Kidney (tissue), 22 donors: ENCODE measurements at places on chromosomes 16 and 17. TPM values are rescaled to one million over a fixed set of nuclear protein-coding genes. Genes with fewer than 3 reads are reported as not detected.
A peak's percentile ranks its signal among the peaks of the same experiment; 100 is the strongest.

- DNase-seq, result no peak
Measured at GRCh38 chr17:63573634-63574033, 23.4 kb downstream of the DCAF7 start.

CHST5 gene
- polyA plus RNA-seq, result 0.28 TPM

ABCA3 gene
- polyA plus RNA-seq, result 5.5 TPM

DNA sequence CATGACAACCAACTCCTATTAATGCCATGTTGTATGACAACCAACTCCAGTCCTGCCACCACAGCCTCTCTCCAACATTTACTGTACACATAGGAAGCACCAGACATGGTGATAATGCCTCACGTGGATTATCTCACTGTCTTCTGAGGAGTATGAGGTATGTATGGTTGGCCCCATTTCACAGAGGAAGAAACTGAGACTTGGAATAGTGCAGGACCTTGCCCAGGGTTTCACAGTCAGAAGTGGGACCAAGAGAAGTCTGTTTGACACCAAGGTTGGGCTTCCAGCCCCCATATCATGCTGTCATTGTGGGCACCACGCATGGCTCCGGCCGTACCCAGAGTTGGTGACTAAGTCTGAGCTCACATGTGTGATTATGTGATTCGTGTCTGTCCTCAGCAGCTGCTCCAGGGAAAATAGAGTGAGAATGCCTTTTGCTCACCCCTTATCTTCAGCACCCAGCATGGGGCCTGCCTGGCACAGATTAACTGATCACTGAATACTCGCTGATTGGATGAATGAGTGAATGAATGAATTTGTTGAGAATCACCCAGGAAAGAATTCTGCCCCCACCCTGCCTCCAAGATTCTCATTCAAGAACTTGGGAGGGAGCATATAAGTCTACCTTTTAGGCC lies 204.1 kb upstream of the NLRP1 start:
- no peak for DNase-seq

PPP1R1B gene
- 22.9 TPM for polyA plus RNA-seq

GRCh38 chr17:37521821-37522220 lies 32.1 kb downstream of the DUSP14 start:
- DNase-seq, result no peak

DNA sequence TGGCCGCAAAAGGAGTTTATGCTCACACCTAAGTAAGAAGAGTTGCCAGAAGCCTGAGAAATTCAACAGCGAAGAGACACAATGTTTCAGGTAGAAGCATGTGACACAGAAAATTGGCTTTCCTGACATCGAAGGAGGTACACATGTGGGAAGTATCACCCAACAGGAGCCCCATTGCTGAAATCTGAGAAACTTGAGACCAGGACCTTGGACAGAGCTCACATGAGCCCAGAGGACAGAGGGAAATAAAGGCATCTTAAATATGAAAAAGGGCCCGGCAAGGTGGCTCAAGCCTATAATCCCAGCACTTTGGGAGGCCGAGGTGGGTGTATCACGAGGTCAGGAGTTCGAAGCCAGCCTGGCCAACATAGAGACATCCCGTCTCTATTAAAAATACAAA lies 304.1 kb upstream of the C16orf82 start:
- DNase-seq, result no peak

DNA sequence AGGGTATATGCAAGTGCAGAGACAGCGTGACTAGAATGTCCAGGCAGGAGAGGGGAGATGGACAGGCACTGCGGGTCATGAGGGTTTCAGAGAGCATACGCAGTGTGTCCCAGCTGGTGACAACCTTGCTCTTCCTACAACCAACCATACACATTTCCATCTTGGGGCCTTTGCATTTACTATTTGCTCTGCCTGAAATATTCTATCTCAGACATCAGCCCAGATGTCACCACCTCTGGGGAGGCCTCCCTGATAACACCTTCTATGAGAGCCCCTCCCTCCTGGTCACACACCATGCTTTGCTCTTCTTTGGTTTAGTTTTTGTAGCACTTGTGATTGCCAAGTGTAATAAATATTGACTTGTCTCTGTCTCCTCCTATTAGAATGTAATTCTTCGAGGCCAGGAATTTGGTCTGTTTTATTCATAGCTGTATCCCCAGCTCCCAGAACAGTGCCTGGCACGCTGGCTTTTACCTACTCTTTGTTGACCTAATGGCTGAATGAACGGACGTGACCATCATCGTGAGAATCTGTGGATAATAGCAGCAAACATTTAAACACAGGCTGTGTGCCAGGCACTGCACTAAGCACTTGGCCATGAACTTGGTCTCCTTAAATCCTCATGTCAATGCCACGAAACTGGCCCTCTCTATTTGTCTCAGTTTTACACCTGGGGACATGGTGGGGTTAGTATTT lies 51.9 kb downstream of the PLCG2 start:
- no peak for DNase-seq

GRCh38 chr17:66115246-66115645 lies 76.7 kb downstream of the CEP112 start:
- no peak for DNase-seq

HS3ST3A1 gene
- polyA plus RNA-seq, result 1.2 TPM

- DNase-seq, result peak; percentile 12
Measured at GRCh38 chr16:86011532-86011931, 112.6 kb downstream of the IRF8 start.

GRCh38 chr16:11136600-11136999 lies 119.4 kb downstream of the SOCS1 start:
- DNase-seq, result no peak

DNA sequence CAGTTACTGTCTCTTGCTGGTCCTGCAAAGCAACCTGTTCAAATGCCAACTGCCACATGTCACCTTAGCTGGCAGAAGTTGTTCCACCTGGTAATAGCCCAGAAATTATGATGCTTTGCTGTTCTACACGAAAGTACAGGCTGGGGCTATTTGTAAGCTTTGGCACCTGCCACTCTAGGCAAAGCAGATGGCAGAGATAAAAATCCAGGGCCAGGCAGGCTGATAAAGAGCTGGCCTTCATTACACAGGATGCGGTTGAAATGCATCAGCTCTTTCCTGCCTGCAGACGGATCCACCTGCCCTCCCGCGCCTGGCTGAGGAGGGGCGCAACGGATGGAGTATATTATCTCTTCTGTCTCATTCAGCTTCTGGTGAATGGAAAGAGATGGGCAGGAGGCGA lies 29.3 kb upstream of the KDM8 start:
- no peak for DNase-seq

GRCh38 chr16:797120-797420 lies 3.5 kb downstream of the GNG13 start:
- no peak for DNase-seq

SLC47A1 gene
- polyA plus RNA-seq, result 94.8 TPM

DNA sequence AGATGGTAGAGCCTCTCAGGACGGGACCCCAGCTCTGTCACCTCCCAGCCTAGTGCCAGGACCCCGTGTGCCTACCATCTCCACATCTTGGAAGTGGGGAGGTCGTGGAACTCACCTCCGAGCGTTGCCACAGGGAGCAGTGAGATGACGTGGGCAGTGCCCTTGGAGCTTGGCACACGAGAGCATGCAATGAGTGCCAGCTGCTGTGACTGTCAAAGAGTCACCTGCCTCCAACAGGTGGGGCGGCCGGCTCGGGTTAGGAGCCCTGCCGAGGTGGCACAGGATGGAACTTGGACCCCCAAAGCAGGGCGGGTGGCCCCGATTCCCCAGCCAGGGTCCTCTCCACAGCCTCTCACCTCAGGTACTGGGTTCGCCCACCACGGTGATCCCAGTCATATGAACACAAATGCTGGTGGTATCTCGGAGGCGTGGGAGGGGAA lies 5.5 kb downstream of the VPS4A start:
- DNase-seq, result no peak

ABCC12 gene
- polyA plus RNA-seq, result not detected

KCNH6 gene
- 4.8 TPM for polyA plus RNA-seq

GRCh38 chr17:39753514-39754160 lies 15.9 kb downstream of the GRB7 start:
- no peak for DNase-seq

CACNB1 gene
- polyA plus RNA-seq, result 1.4 TPM

PIPOX gene
- 78.0 TPM for polyA plus RNA-seq

EVPLL gene
- polyA plus RNA-seq, result 0.82 TPM

DNA sequence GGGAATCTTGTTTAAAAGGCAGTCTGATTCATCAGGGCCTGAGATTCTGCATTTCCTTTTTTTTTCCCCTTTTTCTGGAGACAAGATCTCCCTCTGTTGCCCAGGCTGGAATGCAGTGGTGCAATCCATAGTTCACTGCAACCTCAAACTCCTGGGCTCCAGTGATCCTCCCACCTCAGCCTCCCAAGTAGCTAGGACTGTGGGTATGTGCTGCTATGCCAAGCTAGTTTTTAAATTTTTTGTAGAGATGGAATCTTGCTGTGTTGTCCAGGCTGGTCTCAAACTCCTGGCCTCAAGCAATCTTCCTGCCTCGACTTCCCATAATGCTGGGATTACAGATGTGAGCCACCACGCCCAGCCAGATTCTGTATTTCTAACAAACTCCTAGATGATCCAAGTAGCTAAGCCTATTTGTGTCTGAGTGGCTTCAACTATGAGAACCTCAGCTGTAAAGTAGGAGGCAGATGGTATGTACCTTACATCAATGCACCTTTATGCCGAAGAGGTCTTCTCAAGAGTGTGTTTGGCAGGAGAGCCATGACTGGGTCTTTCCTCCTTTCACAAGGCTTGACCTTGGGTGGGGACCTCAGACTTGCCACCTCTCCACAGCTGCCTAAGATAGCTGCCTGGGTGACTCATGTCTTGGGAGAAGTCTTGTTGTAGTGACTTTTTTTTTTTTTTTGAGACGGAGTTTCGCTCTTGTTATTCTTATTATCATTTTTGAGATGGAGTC lies 10.9 kb downstream of the LDAF1 start:
- no peak for DNase-seq

DNA sequence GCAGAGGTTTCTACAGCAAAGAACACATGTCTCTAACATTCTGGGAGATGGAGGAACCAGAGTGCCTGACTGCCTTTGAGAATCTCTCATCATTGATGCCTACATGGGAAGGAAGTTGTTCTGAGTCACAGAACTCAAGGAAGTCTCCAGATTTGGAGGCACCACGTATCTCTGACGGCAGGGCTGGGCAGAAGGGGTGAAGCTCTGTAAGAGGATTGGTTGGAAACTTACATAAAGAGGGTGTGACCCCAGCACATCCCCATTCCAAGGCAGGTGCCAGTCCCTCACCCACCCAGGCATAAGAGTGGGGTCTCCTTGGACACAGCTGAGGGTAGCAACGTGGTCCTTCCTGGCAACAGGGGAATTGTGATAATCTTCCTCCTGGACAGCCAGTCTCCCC lies 17.4 kb downstream of the TNFRSF13B start:
- DNase-seq, result peak; percentile 6

GRCh38 chr17:50094243-50094752 lies 853 bp upstream of the PDK2 start:
- peak; percentile 95 for DNase-seq

TMEM114 gene
- polyA plus RNA-seq, result not detected

GRCh38 chr17:74343526-74344284 lies 17.7 kb downstream of the KIF19 start:
- no peak for DNase-seq

SLC6A4 gene
- 1.1 TPM for polyA plus RNA-seq

- no peak for DNase-seq
Measured at GRCh38 chr17:35135322-35135721, 6.8 kb downstream of the NLE1 start.

DNA sequence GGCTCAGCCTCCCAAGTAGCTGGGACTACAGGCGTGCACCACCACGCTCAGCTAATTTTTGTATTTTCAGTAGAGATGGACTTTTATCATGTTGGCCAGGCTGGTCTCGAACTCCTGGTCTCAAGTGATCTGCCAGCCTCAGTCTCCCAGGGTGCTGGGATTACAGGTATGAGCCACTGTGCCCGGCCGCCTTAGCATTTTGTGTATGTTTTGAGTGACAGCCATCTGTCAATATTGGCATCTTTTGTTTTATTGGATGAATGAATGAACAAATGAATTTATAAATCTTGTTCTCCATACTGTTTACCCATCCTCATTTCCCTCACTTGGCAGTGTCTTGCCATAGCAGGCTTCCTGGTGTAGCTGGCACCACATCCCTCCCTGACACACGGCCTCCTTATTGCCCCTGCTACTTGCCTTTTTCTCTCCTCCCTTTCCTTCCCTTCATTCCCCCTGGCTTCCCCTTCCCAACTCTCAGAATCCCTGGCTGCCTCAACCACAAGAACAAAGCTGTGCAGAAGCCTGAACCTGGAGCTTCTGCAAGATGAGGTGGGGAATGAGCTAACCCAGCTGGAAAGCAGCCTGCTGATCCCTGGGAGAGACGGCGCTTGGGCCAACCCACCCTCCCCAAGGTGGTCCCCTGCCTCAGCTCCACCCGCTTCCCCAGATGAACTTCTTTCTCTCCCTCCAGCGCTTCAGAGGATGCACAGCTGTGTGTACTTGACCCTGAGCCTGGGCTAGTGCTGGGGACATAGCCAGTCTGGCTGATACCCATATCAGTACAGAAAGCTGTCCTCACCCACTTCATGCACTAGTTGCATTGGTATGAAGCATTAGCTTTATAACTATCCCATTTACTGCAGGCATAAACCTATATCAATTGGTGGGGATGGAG lies 34.3 kb downstream of the WNT9B start:
- no peak for DNase-seq

DNA sequence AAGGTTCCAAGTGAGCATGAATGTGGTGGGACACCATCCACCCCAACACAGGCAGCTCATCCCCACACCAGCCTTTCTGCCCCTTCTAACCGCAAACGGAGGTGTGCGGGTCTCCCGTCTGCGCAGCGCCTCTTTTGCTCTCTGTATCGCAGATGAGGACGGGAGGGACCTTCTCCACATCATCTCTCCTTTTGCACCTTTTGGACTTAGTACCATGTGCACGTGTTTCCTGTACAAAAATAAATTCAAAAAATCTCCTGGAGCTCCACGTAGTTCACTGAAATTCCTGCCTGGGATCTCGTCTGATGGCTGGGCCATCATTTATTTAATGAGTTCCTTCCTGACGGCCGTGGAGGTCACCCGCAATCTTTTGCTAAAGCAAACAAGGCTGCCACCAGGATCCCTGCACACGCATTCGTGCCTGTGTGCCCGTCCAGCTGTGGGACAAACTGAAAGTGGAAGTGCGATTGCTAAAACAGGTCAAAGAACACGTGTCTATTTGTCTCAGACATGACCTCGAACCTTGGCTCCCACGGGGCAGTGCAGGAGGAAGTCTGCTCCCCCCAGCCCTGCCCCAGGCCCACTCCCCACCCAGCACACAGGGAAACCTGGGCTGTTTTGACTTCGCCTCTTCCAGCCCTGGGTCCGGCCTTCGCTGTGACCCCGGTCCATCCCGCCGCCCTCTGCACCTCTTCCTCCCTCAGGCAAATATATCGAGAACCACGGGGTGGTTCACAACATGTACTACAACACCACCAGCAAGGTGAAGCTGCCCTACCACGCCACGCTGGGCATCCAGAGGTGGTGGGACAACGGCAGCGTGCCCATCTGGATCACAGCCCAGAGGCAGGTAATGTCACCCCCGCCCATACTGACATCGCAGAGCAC lies 2.3 kb downstream of the ENPP7 start:
- no peak for DNase-seq
